Keratinocyte (primary cell): ENCODE measurements at places on chromosomes 7 and 10.

DNA sequence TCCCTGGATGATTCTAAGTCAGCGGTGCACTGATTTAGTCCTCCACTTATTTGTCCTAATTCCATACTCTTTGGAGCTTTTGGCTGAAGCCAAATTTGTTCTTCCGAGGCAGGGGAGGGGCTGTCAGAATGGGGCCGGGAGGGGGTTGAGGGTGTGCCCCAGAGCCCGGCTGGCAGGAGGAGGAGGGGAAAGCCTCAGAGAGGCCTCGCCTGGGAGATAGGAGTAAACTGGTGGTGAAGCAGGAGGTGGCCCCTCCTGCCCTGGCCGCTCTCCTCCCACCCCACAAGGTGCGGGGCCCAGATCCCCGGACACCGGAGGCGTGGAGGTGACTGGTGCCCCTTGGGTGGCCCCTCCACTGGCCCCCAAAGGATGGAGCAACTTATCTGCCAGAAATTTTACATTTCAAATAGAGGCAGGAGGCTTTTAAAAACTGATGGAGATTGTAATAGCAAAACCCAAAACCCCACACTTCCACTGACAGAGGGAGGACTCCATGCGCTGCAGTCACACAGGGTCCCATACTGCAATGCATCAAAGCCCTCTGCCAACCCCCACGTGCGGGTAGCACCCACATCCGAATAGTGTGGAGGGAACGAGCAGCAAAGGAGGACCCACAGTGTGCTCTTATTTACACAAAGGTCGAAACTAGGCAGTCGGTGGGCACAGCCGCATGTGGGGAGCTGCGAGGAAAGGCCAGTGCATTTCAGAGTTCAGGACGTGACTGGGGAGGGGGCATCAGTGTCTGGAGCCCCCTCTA is 61.9 kb downstream of the CAMK2B start:
- DNase-seq = no peak

DNA sequence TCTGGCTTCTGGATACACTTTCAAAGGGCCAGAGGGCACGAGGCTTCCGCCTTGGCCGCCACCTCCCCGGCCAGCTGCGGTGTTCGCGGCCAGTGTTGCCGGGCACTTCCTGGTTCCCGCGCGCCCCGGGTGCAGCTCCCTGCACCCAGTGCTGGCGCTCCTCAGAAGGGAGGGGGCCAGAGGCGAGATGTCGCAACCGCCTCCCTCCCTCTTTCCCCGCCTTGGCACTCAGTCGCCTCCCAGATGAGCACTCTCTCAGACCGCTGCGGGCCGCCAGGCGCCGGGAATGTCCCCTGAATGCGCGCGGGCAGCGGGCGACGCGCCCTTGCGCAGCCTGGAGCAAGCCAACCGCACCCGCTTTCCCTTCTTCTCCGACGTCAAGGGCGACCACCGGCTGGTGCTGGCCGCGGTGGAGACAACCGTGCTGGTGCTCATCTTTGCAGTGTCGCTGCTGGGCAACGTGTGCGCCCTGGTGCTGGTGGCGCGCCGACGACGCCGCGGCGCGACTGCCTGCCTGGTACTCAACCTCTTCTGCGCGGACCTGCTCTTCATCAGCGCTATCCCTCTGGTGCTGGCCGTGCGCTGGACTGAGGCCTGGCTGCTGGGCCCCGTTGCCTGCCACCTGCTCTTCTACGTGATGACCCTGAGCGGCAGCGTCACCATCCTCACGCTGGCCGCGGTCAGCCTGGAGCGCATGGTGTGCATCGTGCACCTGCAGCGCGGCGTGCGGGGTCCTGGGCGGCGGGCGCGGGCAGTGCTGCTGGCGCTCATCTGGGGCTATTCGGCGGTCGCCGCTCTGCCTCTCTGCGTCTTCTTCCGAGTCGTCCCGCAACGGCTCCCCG is at the start of gene FFAR4:
Gene FFAR4, plus strand, starts transcription at position 231 of the 842 bp plus-strand sequence. Its CDS starts 56 bp downstream, at position 287.
- DNase-seq = no peak

- DNase-seq = no peak
Observed at GRCh38 chr7:101108330-101108857, 18.5 kb upstream of the SERPINE1 start.

DNA sequence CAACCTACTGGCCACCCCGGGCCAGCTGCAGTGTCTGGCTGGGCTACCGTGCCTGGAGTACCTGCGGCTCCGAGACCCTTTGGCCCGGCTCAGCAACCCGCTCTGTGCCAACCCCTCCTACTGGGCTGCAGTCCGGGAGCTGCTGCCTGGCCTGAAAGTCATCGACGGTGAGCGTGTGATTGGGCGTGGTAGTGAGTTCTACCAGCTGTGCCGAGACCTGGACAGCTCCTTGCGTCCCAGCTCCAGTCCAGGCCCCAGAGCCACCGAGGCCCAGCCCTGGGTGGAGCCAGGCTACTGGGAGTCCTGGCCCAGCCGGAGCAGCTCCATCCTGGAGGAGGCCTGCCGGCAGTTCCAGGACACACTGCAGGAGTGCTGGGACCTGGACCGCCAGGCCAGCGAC is 4.2 kb downstream of the RARRES2 start:
- no peak for DNase-seq

DNA sequence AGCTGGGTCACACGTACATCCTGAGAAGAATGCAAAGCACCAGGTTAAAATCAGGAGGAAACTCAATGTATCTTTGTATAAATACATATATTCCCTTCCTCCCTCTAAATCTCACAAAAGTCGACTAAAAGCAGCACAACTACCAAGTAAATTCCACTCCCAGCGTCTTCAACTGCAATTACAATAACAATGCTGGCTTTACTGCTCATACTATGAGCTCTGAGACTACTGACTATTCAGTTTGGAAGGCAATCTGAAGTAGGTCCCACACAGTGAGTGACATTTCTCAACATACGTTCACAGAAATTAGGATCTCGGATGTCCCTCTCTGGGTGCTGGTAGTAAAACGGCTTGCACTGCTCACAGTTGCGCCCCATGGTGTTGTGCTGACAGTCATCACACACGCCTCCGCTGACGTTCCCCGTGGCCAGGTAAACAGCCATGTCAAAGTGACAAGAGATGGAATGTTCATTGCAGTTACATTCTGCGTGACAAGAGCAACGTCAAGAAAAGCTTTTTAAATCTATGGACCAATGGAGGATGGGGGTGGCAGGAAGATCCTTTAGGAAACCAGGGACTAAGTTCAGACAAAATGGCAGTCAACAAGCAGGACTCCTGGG is 27.5 kb downstream of the LAMB1 start:
- DNase-seq = no peak

DNA sequence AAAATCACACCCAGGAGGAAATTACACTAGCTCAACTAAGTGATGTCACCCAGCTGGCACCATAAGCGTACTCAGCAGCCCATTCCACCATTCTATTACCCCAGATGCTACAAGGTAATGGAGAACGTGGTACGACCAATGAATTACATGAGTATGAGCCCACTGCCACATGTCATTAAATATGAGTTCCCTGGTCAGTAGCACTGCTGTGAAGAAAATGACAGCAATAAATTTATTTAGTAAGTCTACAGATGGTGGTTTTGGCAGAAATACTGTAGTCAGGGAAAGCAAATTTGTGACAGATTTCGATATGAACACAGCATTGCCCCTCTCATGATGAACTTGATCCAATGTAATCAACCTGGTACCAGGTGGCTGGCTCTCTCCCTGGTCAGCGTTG is 154.2 kb downstream of the VWC2 start:
- no peak for DNase-seq

DNA sequence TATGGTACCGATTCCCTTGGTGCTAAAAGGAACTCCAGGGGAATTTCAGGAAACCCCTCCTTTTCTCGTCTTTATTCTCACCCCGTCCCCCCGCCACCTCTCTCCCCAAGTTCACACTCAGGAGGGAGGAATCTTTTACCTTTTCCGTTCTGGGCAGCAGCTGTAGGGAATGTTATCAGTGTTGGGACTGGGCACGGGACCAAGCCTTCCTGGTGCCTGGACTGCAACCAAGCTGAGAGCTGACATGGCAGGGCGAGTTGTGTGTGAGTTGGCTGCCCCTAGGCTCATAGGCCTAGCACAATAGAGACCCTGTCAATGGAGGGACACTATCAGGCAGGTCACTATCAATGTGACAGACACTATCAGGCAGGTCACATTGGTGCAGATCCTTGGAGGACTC is 121.4 kb downstream of the TCF7L2 start:
- DNase-seq = no peak

DNA sequence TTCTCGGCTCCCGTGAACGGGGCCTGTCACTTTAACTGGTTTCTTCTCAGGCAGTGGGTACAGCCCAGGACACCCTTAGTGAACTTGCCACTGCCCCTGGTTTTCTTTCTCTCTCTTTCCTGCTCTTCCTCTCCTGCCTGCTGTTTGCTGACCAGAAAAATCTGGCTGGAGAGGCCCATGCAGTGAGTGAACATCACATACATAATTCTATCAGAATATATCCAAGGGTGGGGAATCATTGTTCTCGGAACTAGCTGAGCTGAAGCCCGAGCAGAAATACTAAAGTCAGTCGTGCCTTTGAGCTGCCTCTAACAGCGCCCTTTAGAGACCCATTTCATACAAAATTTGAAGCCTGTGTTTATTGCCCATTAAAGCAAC is 501.5 kb upstream of the GALNT17 start:
- no peak for DNase-seq
